Activated naive CD8-positive, alpha-beta T cell treated with anti-CD3 and anti-CD28 coated beads, Interleukin-2, amount 10 ng/mL, durations not matched to agents 7 days and 5 days (primary cell): ENCODE measurements at places on chromosomes 3 and 15.

DNA sequence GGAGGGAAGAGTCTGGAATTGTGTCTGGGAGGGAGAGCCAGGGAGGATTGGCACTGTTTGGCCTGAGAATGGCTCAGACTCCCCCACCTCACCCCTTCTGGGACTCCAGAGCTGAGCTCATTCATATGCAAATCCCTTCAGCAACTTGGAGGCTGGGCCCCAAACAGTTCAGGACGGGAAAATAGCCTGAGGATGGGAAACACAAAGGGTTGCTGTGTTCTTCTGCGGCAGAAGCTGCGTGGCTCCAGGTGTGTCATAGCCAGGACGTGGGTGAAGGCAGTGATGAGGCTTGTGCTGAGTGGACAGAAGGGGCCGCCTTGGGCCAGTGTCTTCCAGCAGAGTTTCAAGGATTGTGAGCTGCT lies 16.6 kb downstream of the MASP1 start:
- no peak for DNase-seq

GRCh38 chr3:159609625-159610024 lies 379.0 kb upstream of the IL12A start:
- DNase-seq: no peak

DNA sequence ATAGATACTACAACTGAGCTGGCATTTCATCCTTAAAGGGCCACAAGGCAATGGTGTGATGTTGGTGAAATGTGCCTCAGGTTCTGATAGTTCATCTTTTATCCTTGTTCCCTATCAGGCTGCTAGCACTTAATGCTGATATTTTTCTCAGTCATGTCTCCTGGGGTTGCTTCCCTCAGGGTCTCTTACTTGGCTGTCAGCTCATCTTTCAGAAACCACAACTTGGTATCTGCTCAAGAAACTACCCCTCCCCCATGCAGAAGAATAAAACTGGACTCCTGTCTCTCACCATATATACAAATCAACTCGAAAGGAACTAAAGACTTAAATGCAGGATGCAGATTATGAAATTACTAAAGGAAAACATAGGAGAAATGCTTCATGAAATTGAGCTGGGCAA lies 308.1 kb downstream of the CHST2 start:
- DNase-seq: no peak

DNA sequence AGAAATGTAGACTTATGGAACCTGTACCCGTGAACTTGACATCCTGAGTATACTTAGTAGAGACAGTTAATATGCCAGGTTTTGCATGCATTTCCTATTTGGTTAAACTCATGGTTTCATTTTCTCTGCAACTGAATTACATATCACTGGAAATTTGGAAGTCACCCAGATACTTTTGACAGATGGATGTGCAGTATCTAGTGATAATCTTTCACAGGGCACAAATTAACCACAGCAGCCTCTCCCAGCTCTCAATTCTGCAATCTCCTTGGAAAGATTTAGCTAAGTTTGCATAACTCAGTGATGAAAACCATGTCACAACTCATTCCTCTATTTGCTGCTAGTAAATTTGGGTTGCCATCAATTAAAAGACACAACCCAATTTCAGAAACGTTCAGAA lies 162.3 kb upstream of the TPM1 start:
- no peak for DNase-seq

- DNase-seq: no peak
Measured at GRCh38 chr3:55042591-55042990, 114.7 kb upstream of the LRTM1 start.

- DNase-seq: no peak
Measured at GRCh38 chr15:91873138-91873536, 19.6 kb downstream of the SLCO3A1 start.

DNA sequence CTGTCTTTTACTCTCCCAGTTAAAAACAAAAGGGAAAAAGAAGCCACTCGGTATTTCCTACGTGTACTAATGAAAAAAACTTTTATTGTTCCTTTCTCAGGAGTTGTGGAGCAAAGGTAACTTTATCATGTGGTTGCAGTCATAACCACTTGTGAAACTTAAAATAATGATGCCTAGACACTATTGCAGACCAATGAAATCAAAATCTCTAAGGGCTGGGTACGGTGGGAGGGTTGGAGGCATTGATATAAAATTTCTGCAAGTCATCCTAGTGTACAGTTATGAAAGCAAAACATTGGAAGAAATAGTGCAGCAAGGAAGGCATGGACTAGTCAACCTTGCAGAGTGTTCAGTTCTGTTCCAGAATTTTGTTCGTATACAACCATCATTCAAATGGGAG lies 808.8 kb downstream of the TUSC7 start:
- no peak for DNase-seq

DNA sequence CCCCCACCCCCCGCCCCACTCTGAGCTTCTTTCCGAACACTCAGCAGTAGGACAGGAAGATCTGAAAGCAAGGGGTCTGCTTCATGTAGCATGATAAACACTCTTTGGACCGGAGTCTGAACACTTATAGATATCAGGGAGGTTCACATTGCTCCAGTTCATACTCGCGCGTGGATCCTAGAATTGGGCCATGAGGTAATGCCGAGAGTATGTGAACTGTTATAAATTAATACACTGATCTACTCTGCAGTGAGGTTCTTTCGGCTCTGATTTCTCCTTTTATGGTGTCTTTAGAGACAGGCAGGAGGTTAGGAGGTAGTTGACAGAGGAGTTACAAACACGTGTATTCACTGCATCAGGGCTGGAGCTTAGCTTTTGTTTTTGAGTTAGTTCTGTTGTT lies 223.0 kb downstream of the THSD4 start:
- no peak for DNase-seq

GRCh38 chr3:141386611-141387111 lies 18.4 kb downstream of the ZBTB38 start:
- DNase-seq: no peak
